AG08396 (cell line): ENCODE measurements at places on chromosomes 3 and 15.
A peak's percentile ranks its signal among the peaks of the same experiment; 100 is the strongest.

DNA sequence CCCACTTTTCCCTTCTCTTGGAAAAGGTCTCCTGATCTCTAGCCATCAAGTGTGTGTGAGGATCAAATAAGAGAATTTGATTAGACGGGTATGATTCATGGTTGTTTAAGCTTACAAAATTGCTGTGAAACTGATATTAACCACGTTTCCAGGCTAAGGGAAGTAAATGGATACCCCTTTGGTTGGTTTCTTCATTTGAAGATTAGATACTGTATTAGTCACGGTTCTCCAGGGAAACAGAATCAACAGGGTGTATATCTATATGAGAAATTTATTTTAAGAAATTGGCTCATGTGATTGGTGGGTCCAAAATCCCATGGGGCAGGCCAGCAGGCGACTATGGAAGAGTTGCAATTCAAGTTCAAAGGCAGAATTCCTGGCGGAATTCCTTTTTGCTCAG is 112.7 kb upstream of the SELENOK start:
- no peak for DNase-seq

GRCh38 chr3:134656211-134656800 is 5.5 kb upstream of the KY start:
- DNase-seq, result no peak

DNA sequence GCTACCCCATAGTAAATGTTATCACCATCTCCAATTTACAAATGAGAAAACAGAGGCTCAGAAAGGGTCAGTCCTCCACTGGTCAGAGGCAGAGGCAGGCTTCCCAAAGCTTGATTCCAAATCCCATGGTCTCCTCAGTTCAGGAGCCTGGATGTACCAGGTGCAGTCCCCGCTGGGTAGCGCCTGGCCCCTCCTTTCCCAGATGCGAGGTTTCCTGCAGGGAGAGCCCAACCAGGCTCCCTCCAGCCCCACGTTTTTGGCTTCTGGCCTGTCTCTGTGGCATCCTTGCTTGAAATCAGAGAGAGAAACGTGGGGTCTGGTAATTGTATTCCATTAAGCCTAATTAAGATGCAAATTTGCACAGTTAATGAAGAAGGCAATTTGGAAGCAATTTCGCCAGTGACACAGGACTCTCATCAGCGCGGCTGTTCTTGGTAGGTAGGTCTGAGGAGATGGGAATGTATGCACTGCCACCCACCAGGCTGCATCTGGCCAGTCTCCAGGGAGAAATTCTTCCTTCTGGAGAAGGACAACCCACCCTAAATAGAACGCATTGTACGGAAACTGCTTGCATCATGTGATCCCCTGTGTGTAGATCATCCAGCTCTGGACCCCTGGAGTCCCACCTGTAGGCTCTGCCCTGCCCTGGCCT is 50.5 kb downstream of the HRH1 start:
- DNase-seq, result no peak

- no peak for DNase-seq
Observed at GRCh38 chr3:115646027-115646690, 22.8 kb downstream of the GAP43 start.

GRCh38 chr15:90059208-90059985 is 42.9 kb downstream of the IDH2 start:
- DNase-seq, result no peak

GRCh38 chr15:39592500-39592899 is 11.6 kb downstream of the THBS1 start:
- DNase-seq, result no peak

GRCh38 chr3:5123937-5124336 is 1.8 kb downstream of the ARL8B start:
- DNase-seq, result no peak

- DNase-seq, result no peak
Observed at GRCh38 chr3:32498252-32498651, 4.4 kb downstream of the CMTM6 start.

DNA sequence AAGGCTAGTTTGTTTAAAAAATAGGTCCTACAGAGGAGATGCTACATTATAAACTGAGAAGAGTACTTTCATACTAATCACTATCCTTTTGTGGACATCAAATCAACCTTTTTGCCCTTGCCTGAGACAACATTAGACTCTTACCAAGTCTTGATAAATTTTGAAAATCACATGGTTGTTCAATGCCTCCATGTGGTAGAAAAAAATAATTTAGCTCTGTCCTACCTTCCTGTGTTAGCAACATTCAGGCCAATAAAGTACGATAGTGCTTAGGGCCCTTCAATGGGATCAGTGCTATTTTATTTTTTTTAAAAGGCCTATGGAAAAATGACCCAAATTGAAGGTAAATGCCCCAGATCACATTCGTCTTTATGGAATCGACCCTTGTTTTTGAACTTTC is 5.0 kb upstream of the UBE2E1 start:
- no peak for DNase-seq

DNA sequence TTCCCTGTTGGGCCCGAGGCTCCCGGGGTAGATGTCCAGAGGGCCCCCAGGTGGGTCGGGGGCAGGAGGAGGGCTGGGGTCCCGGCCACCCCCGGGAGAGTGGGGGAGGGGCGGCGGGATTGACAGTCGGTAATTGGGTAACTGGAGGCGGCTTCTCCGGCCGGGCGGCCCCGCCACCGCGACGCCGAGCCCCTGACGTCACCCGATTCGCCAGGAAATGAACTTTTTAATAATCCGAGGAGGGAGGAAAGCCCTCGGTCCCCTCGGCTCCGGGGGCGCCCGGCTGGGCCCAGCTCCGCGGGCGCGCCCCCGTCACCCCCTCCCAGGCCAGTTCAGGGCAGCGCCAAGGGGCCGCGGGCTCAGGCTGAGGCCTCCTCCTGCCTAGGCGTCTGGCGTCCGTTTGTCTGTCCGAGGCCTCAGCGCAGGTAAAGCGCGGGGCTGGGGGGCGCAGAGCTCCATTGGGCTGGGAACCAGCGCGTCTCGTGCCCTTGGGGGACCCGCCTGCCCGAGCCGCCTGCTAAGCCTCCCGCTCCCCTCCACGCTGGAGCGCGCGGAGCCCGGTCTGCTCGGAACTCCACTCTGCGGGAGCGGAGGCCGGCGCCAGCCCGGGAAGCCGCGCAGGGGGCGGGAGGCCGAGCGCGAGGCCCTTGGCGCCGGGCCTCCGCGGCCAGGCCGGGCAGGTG is 3.9 kb downstream of the GATA2 start:
- DNase-seq, result peak; percentile 85

- no peak for DNase-seq
Observed at GRCh38 chr15:33675246-33675645, 293.1 kb upstream of the CHRM5 start.

- DNase-seq, result no peak
Observed at GRCh38 chr15:69359722-69360121, 54.4 kb upstream of the KIF23 start.

DNA sequence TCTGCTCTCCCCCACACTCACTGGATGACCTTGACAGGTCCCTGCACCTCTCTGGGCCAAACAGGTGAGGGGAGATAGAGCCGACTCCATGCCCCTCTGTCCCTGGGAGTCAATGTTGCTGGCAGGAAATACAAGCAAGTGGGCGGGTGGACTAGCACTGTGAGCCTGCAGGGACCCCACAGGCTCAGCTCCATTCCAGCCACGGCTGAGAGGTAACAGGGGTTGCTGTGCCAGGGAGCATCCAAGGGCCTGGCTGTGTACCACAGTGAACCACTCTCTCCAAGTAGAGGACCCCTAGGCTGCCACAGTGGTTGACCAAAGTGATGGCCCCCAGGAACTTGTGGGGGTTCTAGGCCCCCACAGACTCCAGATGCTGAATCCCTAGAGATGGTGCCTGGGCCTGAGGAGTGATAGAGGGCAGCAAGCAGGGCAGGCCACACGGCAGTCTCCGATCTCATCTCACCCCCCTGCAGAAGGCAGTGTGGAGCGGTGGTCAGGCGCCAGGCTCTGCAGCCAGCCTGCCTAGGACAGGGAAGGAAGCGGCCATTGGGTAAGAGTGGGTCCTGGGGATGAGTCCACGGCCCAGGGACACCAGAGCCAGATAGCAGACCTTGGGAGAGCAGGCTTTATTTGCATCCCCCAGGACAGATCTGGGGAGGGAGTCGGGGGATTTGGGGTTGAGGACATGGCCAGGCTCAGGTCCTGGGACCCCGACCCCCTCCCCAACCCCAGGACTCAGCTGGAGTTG is 3.2 kb downstream of the TNNC1 start:
- no peak for DNase-seq

DNA sequence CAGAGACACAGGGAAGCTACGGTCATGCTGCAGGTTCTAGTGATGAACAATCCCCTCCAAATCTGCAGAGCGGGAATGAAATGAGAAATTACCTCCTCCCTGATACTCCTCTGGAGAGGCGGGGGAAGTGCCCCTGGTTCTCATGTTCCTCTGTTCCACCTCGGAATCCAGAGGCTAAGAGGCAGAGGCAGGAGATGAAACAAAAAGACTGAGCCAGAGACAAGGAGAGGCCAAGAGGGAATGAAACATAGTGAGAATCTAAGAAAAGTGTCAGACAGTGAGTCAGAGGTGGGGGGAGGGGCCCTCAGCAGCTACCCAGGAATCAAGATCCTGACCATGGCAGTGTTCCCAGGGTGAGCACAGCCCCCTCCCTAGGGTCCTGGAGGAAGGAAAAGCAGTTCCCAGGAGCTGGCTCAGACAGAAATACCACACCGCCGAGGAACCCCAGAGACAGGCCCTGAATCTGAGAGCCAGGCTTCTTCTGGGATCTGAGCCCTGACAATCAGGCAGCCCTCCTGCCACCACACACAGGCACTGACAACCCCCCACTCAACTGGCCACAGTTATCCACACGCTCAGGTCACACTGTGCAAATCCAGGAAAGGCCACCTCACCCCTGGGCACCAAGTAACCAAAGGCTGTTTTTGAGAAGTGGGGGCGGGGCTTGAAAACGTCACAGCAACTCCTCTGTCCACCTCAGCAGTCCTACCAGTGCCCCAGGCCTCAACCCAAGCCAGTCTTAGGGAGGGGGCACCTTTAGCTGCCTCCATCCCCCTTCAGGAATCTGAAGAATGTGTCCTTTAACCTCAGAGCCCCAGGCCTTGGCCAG is 2.4 kb downstream of the CSRNP1 start:
- peak; percentile 76 for DNase-seq

DNA sequence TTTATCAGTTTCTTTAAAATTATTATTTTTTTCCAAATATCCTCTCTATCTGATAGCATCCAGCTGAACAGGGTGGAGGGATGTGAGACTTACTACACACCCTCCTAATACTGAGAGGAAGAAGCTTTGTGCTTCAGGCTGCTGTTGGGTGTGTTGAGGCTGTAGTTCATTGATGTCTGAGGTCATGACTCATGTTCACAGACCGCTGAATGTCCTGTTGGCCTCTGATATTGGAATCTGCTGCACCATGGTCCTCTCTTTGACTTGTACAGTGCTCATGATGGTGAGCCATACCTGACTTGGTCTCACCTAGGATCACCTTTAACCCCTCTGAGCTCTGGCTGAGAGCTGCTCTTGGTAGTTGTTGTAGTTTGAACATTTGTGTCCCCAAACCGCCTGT is 302.9 kb downstream of the SATB1 start:
- DNase-seq, result no peak

GRCh38 chr3:112813723-112814171 is 32.9 kb downstream of the CD200R1L start:
- DNase-seq, result no peak

GRCh38 chr3:10384541-10385360 is 63.8 kb upstream of the SEC13 start:
- no peak for DNase-seq

- DNase-seq, result peak; percentile 83
Observed at GRCh38 chr3:158097593-158098308, 8.5 kb downstream of the SHOX2 start.

- no peak for DNase-seq
Observed at GRCh38 chr3:87311309-87311708, 34.9 kb upstream of the POU1F1 start.

GRCh38 chr3:98432575-98432974 is 30.4 kb upstream of the OR5K1 start:
- DNase-seq, result no peak

GRCh38 chr15:74184582-74185091 is 11.1 kb downstream of the ISLR start:
- DNase-seq, result no peak

DNA sequence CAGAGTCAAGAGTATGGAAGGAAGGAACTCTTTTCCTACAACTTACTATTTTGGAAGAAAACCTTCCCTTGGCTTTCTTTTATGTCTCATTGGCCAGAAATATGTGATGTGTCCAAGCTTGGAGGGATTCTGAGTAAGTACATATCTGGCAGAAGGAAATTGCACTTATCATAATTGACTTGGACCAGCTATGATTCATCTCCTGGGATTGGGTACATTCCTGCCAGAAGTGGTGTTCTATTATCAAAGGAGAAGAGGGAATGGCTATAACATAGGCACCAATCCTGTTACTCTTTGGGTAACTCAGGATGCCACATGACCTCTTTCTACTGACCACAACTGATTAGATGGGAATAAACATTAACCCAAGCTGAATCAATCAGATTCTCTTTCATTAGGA is 13.5 kb upstream of the DAZL start:
- DNase-seq, result no peak

DNA sequence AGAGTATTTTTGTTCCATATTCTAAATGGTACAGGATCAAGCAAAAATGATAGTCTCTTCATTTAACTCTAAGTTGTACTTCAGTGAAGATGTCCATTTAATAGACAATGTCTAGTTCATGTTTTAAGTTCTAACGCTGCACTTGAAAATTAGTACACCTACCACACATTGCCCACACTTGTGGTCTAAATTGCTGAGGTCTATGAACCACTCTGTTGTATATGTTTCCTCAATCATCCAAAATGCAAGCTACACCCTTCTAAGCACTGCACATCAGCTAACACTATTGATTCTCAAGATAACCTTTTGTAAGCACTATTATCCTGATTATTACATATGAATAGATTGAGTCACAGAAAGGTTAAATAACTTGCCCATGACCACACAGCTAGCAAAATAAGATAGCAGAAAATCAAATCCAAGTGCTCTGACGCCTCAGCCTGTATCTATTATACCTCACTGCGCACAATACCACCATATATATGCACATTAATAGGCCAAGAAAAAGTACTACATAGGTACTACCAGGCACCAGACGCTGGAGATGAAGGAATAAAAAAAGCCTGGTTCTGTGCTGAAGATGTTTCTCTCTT is 6.4 kb downstream of the GOLIM4 start:
- DNase-seq, result no peak
